ENCODE measurements at places on chromosomes 4 and X.

DNA sequence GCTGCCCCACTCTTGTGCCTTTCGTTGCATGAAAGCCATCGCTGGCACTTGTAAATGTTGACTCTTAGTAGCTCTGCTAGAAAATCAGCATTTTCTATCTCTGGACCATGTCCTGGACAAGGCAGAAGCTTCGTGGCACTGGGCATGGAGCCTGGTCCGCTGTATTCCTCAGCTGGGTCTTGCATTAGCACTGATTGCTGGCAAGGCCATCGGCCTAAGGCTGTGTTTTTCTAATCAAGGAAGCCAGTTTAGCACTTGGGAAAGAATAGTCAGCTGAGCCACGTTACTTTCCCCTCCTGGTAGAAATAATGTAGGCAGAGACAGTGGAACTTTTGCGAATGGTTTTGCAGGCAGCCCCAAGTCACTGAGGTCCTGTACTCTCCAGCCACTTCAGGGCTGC, 180.2 kb upstream of the EOLA2 start:
- DNase-seq: no peak

GRCh38 chrX:69365349-69365748, 138.8 kb upstream of the NALF2 start:
- DNase-seq: no peak

DNA sequence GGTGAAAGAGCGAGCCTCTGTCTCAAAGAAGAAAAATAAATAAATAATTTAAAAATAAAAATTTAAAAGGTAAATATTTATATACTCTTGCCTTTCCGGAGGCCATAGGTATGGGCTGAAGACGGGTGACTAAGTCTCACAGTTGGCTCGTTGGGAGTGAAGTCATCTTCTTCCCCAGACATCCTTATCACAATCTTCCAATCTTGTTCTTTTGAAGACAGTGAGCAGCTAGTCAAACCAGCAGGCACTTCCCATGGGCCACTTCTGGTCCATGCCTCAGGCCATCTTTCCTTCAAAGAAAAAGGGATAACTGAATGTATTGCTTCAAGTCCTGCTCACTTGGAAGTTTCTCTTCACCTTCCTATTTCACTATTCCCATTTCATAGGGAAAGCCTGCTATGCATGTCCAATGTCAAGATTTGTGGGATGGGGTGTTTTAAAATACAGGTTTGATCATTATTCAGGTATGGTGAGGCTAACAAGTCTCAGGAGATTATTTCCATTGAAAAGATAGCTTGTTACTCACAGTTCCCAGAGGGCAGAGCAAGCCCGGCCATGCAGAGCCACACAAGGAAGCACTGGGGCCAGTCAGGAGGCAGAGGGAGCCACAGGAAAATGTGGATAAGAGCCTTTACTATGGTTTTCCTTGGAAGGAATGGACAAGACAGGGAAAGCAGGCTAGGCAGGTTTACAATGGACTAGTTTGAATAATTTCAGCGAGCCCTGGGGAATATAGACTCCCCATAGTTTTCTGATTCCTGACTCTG, 33.3 kb upstream of the VCX2 start:
- DNase-seq: no peak

DNA sequence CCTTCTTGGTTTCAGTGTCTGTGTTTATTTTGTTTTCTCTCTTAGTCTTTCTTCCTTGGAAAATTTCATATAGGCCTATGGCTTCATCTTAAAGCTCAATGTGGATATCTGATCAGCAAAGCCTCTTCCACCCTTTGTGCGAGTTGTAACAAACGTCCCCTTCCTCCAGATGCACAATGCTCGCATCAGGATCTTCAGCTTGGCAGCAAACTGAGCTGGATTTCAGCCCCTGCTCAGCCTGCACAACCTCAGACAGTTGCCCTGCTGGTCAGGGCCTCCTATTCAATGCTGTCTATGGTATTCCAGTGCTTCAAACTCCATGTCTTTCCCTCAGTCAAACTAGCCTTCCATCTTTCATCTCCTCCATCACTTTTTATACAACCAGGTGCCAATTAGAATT, 309.4 kb downstream of the ARHGAP24 start:
- DNase-seq: no peak

GRCh38 chr4:147409350-147409749, 71.5 kb upstream of the EDNRA start:
- no peak for DNase-seq

- no peak for DNase-seq
Measured at GRCh38 chr4:88216395-88216794, 58.0 kb upstream of the ABCG2 start.

- no peak for DNase-seq
Measured at GRCh38 chr4:15020502-15021286, 18.4 kb downstream of the CPEB2 start.

DNA sequence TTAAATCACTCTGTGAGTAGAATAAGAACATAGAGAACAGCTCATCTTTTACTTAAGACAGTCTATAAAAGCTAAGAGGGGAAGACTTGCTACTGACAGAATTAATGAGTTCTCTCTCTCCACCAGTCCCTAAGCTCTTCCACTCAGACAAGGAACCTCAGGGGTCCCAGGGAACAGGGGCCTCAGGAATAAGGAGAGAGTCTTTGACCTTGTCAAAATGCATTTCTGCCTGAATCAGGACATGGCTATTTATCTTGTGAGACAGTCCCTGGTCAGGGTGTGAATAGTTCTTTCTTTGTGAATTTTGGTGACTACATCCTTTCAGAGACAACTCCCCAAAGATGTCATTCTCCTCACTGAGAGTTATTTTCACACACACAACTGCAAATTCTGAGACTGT, 218.7 kb upstream of the HS3ST1 start:
- DNase-seq: no peak

- DNase-seq: no peak
Measured at GRCh38 chr4:93746031-93746430, 82.5 kb upstream of the ATOH1 start.

- DNase-seq: no peak
Measured at GRCh38 chrX:131277543-131278136, 11.5 kb downstream of the IGSF1 start.

- no peak for DNase-seq
Measured at GRCh38 chr4:114562176-114562904, 36.3 kb upstream of the UGT8 start.

- no peak for DNase-seq
Measured at GRCh38 chr4:141731481-141731880, 95.1 kb downstream of the IL15 start.

- no peak for DNase-seq
Measured at GRCh38 chrX:105973387-105973739, 65.2 kb downstream of the SERPINA7 start.

DNA sequence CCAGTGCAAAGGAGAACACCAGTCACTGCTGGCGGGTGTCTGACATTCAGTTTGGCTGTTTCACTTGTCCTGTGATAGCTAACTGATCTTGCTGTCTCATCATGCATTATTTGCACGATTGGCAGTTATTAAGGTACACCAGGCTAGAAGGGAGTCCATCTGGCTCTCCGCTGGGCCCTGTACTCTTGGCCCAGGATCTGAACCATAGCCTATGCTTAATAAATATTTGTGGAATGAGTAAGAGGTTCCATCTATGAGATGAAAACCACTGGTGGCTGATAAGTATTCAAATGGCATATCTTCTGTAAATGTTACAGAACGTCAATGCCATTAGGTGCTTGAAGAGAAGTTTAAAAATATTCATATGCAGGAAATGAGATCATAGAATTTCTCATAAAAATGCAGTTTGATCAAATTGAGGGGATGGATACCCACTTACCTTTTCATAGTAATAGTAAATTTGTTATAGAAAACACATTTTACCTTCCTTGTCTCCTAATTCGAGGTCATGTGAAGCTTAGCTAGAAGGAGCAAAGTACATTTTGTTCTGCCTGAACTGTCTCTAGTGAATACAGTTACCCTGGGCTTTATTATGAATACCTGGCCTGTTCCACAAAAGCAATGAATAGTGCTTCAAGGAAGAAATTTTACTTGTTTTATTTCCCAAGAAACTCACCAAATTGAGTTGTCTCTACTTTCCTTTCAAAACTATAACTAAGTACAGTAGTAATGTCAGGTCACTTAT, 213.5 kb downstream of the CBR4 start:
- DNase-seq: no peak

DNA sequence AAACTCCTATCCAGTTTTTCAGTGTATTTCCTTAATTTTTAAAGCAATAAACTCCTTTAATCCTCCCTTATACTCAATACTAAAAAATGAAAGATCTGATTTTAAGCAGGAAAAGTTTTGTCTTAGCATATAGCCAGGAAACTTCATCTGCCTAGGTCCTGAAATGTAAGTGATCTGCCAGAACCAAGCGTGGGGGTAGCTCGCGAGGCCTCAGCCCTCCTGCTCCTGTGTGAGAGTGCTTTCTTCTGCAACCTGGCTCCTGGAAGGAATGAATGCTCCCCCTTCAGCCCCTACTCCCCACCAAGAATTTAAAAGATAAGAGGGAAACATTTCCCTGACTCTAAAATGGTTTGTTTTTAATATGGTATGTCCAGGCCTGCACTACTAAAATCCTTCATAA, 160.1 kb downstream of the CBR4 start:
- no peak for DNase-seq

DNA sequence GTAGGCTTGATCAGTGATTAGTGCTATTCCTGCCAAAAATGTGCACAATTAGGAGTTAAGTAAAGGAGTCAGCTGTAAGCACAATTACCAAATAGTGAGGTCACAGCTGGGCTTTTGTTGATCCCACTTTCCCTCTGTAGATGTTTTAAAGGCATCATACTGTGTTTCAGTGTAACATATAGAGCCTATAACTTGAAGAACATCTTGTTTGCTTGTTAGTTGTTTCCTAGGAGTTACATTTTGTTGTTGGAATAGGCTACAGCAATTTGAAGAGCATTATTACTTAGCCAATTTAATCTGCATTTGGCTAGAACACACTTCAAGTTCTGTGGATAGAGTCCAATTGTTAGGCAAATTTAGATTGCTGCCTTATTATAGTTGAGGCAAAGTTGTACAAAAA, 210.7 kb upstream of the MAD2L1 start:
- no peak for DNase-seq

DNA sequence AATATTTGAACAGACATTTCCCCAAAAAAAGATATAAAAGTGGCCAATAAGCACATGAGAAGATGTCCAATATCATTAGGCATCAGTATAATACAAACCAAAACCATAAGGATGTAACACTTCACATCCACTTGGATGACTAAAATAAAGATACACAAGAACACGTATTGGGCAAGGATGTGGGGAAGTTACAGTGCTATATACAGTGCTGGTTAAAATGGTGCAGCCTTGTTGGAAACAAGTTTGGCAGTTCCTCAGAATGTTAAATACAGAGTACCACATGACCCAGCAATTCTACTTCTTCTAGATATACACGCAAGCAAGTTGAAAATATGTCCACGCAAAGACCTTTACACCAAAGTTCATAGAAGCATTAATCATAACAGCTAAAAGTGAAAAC, 58.9 kb downstream of the HAUS3 start:
- no peak for DNase-seq

DNA sequence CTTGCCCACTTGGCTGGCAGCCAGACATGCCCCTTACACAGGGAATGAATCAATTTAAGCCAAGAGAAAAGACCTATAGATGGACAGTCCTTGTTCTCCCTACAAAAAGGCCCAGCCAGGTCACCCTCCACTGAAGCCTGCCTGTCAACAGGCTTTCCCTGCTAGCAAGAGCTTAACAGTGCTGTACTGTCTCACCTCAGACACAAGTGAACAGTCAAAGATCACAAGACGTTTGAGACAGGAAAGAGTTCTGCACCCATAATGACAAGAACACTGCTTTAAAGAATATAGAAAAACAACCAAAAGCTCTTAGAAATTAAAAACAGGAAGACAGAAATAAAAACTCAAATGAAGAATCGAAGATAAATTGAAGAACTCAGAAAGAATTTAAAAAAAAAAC, 4.6 kb downstream of the RNF175 start:
- DNase-seq: no peak

GRCh38 chrX:123223859-123224258, 39.8 kb downstream of the GRIA3 start:
- DNase-seq: no peak

DNA sequence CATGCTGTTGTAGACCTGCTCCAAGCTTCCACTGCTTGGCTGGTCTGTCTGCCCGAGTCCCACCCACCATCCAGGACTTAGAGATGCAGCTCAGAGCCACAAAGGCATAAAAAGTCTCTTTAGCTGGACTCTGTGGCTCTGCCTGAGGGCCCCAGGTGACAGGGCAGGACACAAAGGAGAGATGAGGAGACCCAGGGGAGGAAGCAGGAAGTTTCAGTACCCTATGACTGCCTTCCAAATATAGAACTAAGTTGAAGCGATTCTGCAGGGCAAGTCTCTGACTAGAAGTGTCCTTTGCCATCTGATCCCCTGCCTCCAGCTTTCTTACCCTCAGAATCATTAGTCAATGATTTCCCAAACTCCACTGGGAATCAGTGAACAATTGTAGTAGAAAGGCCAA, 11.2 kb upstream of the CXCR3 start:
- DNase-seq: no peak

DNA sequence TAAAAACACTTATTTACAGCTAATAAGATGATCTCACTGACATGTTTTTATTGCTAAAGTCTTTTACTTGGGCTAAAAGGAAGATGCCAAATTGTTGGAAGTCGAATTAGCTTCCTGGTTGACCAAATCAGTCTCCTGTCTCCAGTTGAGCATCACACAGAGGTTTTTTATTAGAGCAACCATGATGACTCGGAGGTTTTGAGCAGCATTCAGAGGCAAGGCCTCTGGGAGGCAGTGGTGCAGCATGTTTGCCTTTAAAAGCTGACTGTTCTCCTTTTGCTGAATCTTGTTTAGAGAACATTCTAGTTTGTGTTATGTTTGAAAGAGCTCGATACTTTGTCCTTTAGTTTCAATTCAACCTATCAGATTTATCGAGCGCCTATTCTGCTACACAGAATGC, 2.1 kb downstream of the UCHL1 start:
- no peak for DNase-seq

GRCh38 chr4:139800082-139800481, 134.5 kb downstream of the MGST2 start:
- DNase-seq: no peak

GRCh38 chrX:13770013-13770535, 35.5 kb downstream of the OFD1 start:
- DNase-seq: no peak

GRCh38 chrX:57289089-57289488, 2.6 kb downstream of the FAAH2 start:
- DNase-seq: no peak

GRCh38 chr4:145011636-145012035, 86.4 kb downstream of the ANAPC10 start:
- DNase-seq: no peak

DNA sequence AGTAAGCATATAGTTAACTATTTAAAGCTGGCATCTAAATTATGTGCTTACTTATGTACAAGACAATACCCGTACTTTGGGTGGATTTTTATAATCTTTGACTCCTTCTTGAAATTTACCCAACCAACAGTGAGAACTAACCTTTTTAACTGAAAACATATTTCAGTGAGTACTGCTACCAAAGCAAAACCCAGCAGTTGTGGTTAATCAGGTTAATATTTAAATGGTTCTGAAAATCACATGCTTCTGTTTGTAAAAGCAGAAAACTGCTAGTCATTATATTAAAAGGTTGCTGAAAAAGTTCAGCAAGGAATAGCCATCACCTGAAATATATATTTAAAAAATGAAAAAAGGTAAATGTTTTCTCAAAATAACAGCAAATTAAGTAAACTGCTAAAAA, 20.0 kb downstream of the UBE2D3 start:
- DNase-seq: no peak
